ENCODE measurements at places on chromosomes 4 and X.

- no peak for DNase-seq
Measured at GRCh38 chrX:5417381-5417780, 811.3 kb downstream of the NLGN4X start.

GRCh38 chrX:110442635-110443034 lies 84.0 kb downstream of the RTL9 start:
- no peak for DNase-seq

DNA sequence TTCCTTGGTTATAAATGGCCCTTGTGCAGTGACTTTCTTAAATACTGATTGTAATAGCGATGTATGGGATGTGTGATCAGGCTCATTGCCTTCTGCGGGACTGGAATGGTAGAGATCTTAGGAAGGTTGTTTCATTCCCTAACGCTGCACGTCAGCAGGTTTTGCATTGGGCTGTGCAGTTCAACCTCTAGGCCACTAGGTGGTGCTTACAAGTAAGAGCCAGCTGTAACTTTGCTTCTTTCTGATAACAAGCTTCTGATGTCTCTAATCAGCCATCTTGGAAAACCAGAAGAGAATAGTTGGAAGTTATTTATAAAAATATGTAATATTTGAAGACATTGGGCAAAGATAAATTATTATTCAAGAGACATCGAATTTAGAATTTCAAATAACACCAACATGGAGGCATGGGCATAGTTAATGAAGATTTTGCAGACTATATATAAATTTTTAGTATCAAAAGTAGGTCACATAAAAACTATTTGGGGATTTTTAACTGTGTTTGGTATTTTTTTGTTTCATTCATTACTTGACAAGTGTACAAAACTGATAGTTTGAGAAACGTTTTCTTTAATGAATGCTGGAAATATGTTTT lies 339.7 kb upstream of the PCDH7 start:
- no peak for DNase-seq

- DNase-seq = no peak
Measured at GRCh38 chr4:151797131-151797530, 36.3 kb upstream of the GATB start.

- DNase-seq = no peak
Measured at GRCh38 chr4:185608185-185608584, 72.9 kb upstream of the PDLIM3 start.

- DNase-seq = no peak
Measured at GRCh38 chrX:118550792-118551191, 55.2 kb downstream of the DOCK11 start.

- DNase-seq = no peak
Measured at GRCh38 chr4:2461246-2461960, 7.5 kb upstream of the RNF4 start.

GRCh38 chrX:72280321-72280845 lies 3.3 kb upstream of the RPS4X start:
- no peak for DNase-seq

- no peak for DNase-seq
Measured at GRCh38 chrX:31487951-31488350, 416.1 kb upstream of the FTHL17 start.

DNA sequence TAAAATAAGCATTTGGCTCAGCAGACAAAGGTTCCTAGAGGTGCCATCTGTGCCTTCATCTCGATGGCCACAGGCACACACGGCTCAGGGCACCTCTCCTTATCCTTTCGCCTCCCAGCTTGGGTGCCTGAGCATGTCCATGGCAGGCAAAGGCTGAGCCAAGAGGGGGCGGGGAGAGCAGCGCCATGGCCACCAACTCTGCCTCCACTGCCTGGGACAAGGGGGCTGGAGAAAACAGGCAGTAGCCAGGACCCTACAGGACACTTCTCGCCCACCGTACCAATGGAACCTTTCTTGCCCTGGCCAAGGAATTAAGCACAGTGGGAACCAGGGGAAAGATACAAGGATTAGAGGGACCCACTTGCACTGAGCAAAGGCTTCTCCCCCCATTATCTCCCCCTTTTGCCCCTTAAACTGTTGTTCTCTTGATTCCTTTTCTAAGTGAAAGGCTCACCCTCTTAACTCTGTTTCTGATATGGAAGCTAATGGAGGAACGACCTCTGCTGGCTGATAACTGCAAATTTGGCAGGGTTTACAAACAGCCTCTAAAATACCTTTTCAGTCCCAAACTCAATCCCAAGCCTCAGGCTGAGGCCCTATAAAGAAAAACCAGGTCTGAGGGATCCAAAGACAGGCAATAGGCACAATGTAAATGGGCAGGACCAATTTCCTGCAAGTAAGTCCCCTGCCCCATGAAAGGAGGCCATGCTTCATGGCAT lies 335.2 kb downstream of the ADAM29 start:
- DNase-seq = no peak

- no peak for DNase-seq
Measured at GRCh38 chr4:140084385-140084784, 69.6 kb downstream of the MAML3 start.

GRCh38 chrX:97743014-97743413 lies 859.3 kb downstream of the RPA4 start:
- DNase-seq = no peak

- peak; percentile 77 for DNase-seq
Measured at GRCh38 chrX:1537031-1537715, at the start of gene P2RY8. Gene P2RY8 (minus strand): TSS chrX:1537185. CDS start chrX:1466558, 70,627 bp downstream.

DNA sequence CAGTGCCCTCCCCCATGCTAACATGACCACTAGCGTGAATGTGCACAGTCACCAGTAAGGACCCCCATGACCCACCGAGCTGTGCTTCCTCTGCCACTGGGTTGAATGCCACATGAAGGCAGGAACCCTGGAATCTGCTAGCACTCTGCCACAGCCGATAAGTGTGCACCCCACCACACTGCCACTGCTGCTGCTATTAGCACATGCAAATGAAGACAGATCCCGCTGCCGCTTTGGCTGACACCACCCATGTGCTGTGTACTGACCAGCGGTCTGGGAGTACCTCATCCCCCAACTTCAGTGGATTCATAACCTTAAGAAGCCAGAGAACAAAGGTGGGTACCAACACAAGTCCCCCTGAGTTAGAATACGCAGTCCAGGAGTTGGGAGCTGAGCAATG lies 200.9 kb upstream of the ARHGEF9 start:
- no peak for DNase-seq

GRCh38 chr4:7598939-7599790 lies 164.4 kb upstream of the PSAPL1 start:
- DNase-seq = no peak

GRCh38 chr4:127548990-127549925 lies 83.5 kb upstream of the INTU start:
- DNase-seq = no peak

DNA sequence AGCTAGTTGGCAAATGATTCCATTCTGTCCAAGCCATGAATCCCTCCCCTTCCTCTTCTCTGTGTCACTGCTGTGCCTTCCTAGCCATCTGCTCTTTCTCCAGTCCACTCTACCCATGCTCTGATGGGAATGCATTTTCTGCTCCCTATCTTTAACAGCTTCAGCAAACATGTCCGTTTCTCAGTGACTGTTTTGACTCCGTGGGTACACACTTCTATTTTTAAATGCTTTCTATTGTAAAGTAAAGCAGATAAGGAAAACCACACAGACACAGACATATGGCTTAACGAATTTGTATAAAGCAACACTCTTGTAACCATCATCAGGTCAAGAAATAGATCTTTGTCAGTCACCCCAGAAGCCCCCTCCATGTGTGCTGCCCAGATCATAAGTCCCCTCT lies 72.4 kb upstream of the KLHL13 start:
- no peak for DNase-seq

- DNase-seq = no peak
Measured at GRCh38 chrX:130108647-130109428, 1.5 kb downstream of the ELF4 start.

- no peak for DNase-seq
Measured at GRCh38 chr4:155011163-155011780, 197.2 kb upstream of the NPY2R start.

DNA sequence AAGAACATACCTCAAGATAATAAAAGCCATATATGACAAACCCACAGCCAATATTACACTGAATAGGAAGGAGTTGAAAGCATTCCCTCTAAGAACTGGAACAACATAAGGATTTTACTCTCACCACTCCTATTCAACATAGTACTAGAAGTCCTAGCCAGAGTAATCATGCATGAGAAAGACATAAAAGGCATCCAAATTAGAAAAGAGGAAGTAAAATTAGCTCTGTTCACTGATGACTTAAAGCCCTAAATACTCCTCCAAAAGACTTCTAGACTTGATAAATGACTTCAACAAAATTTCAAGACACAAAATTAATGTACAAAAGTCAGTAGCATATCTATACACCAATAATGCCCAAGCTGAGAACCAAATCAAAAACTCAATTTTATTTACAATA lies 235.7 kb downstream of the NKX6-1 start:
- no peak for DNase-seq

DNA sequence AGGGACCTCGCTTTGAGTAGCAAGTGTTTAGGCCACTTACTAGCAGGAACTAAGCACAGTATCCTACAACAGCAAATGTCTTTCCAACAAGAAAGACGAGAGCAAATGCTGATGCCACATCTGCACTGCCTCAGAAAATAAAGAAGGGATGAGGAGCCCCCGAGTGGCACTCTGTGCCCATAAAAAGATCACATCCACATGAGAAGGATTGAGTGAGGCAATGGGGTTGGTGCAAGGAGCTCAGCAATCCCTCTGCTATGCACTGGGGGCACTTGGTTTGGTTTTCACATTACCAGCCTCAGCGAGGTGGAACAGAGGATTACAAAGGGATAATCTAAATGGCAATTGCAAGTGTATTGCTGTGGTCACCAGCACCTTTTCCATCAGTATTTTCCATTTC lies 252.8 kb upstream of the SLC7A11 start:
- DNase-seq = no peak

DNA sequence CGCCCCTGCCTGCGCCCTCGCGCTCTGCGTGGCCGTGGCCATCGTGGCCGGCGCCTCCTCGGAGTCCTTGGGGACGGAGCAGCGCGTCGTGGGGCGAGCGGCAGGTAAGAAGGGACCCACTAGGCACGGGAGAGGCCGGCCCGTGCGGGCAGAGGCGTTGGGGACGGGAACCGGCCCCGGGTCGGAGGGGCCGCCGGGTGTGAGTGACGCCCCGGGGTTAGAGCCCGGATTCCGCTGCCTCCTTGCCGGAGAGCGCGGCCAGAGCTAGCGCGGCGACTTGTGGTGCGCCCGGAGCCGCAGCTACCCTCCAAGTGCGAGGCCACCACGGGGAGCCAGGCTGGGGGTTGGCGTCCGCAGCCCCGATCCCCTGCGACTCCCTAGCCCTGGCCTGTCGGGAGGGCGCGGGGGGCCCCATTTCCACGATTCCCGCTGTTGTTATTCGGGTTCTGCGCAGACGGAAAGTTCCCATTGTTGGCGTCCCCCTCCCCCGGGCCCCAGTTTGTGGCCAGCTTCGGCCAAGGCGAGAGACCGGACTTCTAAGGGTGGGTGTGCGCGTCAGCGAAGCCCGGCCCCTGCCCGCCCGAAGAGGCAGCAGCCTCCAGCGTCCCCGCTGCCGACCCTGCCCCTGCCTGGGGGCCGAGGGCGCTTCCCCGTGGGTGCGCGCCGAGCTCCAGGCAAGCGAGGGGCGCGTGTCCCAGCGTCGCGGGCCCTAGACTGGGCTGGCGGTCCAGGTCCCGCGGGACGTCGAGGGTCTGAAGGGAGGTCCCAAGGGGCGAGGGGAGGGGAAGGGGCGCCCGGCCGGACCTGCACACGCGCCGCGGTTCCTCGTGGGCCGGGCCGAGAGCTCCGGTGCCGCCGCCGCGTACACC lies 1.1 kb downstream of the FGFR3 start:
- DNase-seq = no peak

GRCh38 chr4:180860089-180860720 lies 1383.0 kb upstream of the TENM3 start:
- DNase-seq = no peak

DNA sequence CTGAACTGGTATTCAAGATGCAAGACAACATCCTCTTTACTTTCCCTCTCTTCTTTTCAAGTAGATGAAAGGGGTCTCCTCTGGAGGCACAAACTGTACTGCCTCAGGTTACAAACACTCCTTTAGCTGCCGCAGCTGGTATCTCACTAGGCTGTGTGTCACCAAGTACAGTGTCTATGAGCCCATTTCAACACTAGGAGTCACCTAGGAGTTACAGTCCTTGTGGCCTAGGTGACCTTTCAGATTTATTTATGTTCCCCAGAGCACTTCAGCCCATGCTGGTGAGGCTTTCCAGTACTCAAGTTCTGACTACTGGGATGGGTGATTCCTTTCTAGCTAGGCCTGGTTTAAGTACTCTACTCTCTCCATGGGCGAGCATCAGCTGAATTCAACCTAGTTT lies 32.4 kb upstream of the TMLHE start:
- no peak for DNase-seq

- DNase-seq = no peak
Measured at GRCh38 chrX:75547783-75548182, 24.9 kb upstream of the ZDHHC15 start.

DNA sequence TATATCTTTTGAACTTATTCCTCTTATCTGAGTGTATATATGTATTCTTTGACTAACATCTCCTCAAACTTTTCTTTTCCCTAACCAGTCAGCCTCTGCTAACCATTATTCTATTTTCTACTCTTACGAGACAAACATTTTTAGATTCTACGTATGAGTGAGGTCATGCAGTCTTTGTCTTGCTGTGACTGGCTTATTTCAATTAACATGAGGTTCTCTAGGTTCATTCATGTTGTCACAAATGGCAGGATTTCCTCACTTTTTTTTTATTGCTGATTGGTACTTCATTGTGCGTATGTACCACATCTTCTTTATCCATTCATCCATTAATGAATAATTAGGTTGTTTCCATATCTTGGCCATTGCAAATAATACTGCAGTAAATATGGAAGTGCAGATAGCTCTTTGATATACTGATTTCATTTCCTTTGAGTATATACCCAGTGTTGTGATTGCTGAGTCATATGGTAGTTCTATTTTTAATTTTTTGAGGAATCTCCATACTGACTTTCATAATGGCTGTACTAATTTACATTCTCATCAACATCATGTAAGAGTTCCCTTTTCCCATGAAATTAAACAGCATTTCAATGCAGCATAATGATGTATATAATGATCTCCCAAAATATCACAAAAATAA lies 80.1 kb downstream of the HS3ST1 start:
- DNase-seq = no peak

GRCh38 chr4:46254788-46255187 lies 130.9 kb upstream of the GABRG1 start:
- DNase-seq = no peak

GRCh38 chr4:1973661-1974060 lies 35.1 kb downstream of the NELFA start:
- no peak for DNase-seq

Measured in vagina (tissue), 2 donors.